ENCODE measurements at places on chromosomes 2 and 18.
A peak's percentile ranks its signal among the peaks of the same experiment; 100 is the strongest.

DNA sequence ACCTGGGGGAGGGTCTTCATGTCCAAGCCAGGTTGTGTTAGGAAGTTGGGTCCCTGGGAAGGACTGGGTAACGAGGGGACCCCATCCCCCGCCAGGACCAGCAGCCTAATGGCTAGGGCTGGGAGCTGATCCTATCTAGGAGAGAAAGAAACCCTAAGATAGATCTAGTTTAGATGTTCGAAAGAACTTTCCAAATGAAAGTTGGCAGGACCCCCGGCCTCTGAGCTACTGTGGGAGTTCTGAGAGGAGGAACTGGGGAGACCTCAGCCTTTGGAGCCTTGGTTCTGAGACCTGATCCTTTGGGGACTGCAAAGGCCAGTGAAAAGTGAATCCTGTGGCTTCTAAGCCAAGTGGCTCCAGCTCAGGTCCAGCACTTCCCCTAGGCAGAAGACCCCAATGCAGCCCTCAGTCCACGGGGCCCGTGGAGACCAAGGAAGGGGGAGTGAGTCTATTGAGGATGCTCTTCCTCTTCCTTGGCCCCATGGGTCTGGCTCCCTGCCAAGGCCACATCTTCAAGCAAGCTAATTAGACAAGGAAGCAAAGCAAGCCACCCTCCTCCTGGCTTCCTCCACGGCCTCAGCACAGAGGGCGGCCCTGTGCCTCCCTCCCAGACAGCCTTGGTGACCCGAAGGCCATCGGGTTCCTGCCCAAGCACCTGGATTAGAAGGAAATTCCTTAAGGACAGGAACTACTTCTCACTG is 23.5 kb downstream of the CCT7 start:
- no peak for DNase-seq

- no peak for DNase-seq
These were observed 854.3 kb downstream of the LRRTM4 start for GRCh38 chr2:76667821-76668271.

DNA sequence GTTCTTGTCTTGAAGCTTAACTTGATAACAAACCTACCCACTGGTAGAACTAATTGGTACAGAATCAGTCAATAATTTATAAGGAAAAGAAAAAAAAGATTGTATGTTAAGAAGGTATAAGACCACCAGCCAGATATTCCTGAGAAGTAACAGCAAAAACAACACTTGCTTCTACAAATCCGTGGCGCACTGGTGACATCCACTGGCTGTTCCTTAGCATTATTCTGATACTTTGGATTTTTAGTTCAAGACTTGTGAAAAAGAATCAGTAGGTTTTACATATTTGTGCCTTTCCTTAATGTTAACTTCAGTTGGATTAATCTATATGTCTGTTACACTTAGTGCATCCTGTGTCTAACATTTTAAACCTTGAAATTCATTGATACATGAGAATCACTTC is 141.8 kb downstream of the GRB14 start:
- peak; percentile 21 for DNase-seq

DNA sequence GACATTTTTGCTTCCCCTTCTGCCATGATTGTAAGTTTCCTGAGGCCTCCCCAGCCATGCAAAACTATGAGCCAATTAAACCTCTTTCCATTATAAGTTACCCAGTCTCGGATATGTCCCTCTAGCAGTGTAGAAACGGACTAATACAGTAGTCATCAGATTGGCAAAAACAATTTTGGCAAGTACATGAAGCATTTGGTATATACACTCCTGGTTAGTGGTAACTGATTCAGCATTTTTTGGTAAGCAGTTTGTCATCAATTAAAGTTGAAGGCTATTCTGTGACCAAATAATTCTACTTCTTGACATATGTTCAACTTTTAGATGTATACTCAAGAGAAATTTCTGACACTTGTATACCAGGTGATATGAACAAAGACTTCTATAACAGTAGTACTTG is 190.5 kb upstream of the STON1 start:
- DNase-seq, result no peak

DNA sequence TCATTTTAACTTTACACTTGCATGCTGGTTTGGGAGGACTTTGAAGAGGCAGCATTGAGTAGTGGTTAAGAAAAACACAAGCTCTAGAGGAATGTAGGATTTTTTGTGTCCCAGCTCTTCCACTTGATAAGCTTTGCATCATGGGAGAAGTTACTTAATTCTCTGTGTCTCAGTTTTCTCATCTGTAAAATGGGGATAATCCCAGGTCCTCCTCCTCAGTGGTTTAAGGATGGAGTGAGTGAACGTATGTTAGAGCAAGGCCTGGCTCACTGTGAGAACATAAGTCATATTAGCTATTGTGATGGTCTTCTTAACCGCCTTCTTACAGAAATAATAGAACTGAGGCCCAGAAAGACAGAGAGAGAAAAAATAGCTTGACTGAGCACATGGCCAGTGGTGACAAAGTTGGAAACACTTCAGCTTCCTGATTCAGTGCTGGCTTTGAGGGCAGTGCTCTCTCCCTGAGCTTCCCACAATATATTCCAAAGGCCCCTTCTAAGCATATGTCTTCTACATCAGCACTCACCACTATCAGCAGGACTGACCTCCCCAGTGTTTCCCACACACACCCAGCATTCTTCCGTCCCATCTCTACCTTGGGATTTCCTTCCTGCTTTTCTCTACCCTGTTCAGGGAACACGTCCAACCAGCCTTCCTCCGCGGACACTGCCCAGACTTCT is 214.9 kb upstream of the TNP1 start:
- DNase-seq, result no peak

DNA sequence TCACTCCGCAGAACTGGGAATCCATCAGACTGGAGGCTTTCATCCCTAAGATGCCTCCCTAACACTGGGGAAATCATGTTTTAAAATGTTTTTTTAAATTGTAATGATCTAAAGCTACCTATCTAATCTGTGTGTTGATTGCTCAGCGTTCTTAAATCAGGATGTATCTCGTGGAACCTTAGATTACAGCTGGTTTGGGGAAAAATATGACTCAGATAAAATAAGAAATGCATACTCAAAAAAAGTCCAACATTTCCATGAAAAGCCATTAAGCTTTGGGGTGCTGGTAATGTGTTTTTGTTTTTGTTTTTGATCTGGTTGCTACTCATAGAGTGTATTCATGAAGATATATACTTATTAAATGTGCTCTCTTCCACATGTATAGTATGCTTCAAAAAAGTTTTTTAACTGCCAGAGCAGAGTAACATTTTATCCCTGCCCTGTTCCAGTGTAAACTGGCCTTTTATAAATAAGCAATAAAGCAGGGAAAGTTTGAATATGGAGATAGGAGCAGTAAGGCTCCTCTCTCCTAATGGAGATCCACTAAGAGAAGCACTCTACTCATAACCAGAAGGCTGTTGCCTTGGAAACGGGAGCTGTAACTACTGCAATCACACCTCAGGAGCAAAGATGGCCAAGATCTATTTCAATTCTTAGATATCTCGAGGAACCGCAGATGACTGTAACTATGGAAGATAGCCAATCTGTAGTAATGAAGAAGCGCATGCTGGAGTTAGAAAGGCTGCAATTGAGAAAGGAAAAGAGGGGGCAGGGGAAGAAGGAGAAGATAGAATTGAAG is 41.6 kb downstream of the ANKRD44 start:
- no peak for DNase-seq

- DNase-seq, result no peak
These were observed 10.0 kb upstream of the AGFG1 start for GRCh38 chr2:227461811-227462461.

- no peak for DNase-seq
These were observed 160.2 kb upstream of the CCDC150 start for GRCh38 chr2:196479350-196479749.

Data from HEK293T (cell line).